ENCODE measurements at places on chromosomes 2 and 18. TPM values are rescaled to one million over a fixed set of nuclear protein-coding genes. Genes with fewer than 3 reads are reported as not detected.

- no peak for DNase-seq
These were observed 6.6 kb downstream of the YIPF4 start for GRCh38 chr2:32284321-32284720.

Gene TP53I3
- total RNA-seq: 2.0 TPM

GRCh38 chr2:108182489-108182888 lies 57.3 kb upstream of the SULT1C3 start:
- no peak for DNase-seq

Gene KHK
- total RNA-seq: 3.7 TPM

Gene ARHGAP15
- total RNA-seq: 148 TPM

Gene COL4A3
- total RNA-seq: 0.45 TPM

GRCh38 chr2:189446780-189447179 lies 5.5 kb downstream of the WDR75 start:
- no peak for DNase-seq

DNA sequence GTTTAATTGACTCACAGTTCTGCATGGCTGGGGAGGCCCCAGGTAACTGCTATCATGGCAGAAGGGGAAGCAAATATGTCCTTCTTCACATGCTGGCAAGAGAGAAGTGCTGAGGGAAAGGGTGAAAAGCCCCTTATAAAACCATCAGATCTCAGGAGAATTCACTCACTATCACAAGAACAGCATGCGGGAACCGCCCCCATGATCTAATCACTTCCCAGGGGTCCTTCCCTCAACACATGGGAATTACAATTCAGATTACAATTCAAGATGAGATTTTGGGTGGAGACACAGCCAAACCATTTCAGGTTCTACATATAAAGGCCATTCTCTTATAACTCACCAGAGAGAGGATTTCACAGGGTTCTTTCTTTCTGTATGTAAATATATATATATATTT lies 62.9 kb downstream of the VRK2 start:
- no peak for DNase-seq
